ENCODE measurements at places on chromosomes 2 and 18. TPM values are rescaled to one million over a fixed set of nuclear protein-coding genes. Genes with fewer than 3 reads are reported as not detected.
A peak's percentile ranks its signal among the peaks of the same experiment; 100 is the strongest.

DNA sequence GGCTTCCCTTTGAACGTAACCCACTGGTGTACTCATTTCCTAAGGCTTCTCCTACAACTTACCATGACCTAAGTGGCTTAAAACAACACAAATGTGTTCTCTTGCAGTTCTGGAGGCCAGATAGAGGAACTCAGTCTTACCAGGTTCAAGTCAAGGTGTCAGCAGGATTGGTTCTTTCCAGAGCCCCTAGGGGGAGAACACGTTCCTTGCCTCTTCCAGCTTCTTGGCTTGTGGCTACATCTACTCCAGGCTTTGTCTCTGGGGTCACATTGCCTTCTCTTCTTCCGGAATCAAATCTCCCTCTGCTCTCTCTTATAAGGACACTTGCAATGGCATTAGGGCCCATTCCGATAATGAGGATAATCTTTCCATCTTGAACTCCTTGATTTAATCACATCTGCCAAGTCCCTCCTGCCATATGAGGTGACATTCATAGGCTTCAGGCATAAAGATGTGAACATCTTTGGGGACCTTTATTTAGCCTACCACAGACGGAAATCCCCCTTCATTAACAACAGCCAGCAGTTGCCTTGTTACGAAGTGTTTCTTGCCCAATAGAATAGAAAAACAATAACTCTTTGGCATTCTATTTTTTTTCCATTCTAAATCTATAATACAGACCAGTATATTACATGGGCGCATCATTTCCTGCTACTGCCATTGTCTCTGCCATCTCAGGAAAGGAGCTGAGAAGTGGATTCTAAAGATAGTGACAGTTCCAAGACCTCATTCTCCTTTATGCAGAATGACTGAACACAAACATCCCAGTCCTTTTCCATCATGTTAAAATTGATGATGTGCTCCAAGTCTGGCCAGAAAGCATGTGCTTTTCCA is 362.0 kb downstream of the ZNF521 start:
- DNase-seq = no peak

DNA sequence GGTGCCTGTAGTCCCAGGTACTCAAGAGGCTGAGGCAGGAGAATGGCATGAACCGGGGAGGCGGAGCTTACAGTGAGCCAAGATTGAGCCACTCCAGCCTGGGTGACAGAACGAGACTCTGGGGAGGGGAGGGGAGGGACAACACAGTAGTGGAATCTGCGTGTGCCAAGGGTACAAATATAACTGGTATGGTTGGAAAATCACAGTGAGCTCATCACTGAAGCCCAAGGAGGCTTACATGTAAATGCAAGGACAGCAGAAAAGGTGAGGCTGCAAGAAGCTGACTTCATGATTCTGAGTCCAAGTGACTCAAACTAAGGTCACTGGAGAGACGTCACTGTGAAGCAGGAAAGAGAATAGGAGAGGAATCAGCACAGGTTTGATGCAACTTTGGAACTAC is 9.2 kb downstream of the SEPTIN10 start:
- no peak for DNase-seq

DNA sequence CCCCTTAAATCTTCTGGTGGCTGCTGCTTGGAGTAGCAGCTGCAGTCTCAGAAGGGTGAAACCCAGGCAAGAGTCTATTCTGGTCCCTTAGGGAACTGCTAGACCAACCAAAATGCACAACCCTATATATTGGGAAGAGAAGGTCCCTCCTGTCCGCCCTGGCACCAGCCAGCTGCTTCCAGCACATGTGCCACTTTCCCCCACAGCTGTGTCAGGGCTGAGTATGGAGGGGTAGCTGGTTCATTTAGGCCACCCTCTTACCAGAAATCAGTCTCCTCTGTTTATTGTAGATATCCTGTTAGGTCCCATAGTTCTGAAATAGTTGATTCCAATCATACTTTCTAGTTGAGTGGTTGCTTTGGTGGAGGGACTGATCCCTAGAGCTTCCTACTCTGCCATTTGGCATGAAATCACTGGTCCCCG is 68.9 kb downstream of the BIRC6 start:
- DNase-seq = no peak

The AGPS gene
- total RNA-seq = 46.5 TPM

The GRB14 gene
- total RNA-seq = not detected

- DNase-seq = no peak
These were observed 93.9 kb downstream of the VWC2L start for GRCh38 chr2:214504599-214505376.

- DNase-seq = no peak
These were observed 159.2 kb downstream of the DTNB start for GRCh38 chr2:25514043-25514637.

DNA sequence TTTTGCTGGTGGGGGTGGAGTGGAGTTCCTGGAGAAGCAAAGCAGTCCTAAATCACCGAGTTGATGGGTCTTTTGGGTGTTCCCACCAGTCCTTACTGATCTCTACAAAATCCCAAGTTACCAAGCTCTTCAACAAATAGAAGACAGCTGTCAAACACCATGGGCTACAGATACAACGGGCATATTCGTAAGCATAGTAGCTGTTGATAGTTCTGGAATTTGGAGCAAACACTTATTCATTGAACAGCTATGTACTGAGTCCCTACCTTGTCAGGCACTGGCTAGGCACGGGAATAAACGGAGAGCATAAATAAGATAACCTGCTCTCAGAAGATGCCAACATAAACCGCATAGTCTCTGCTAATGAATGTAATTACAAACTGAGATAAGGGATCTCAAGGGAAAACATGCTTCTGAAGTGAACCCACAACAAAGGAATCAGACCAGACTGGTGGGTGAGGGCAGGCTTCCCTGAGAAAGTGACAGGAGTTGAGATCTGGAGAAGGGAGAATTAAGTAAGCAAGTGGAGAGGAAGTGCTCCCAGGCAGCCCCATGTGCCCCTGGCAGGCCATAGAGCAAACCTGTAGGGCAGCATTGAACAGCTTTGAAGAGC is 947 bp upstream of the ANKRD44 start:
- DNase-seq = no peak

The ESPNL gene
- total RNA-seq = 0.18 TPM

GRCh38 chr2:3637692-3638455 is 20.1 kb upstream of the ALLC start:
- peak; percentile 50 for DNase-seq

DNA sequence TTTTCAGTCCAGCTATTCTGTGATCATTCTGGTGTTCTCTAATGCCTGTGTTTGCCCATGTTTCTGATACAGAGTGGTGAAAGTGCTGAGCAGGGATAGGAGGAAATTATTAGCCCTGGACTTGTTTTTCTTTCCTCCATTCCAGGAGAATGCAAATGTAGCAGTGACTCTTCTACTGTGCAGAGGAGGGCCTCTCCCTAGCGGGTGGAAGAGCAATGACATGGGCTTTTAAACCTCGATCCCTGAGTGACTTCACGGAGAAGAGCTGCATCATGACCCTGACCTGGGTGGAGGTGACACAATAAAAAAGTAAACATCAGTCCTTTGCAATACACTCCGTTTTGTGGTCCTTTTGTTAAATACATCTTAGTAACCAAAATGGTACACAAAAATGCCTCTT is 68.0 kb upstream of the NETO1 start:
- DNase-seq = no peak

The SERPINB12 gene
- not detected for total RNA-seq

All from activated naive CD4-positive, alpha-beta T cell treated with anti-CD3 and anti-CD28 coated beads, Interleukin-2, amount 50 U/mL, for 72 hours (primary cell).